AG09309 (cell line): ENCODE measurements at places on chromosomes 11 and 22.
A peak's percentile ranks its signal among the peaks of the same experiment; 100 is the strongest.

DNA sequence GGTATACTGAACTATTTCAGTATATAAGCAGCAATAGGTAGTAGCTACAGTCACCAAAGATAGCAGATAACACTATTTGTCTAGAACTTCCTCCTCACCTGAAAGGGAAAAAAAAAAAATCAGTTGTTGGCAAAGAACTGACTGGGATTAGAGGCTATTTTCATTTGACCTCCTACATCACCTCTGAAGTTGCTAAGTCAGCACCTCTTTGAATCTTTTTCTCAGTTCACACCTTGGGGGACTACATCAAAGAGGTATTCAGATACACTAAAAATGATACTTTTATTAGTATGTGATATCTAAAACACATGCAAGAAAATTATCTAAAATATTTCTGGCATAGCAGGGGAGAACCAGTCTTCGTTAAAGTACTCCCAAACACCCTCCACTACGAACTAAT is 16.2 kb downstream of the MSANTD2 start:
- no peak for DNase-seq

- no peak for DNase-seq
Measured at GRCh38 chr11:93169950-93170561, 27.7 kb downstream of the SLC36A4 start.

GRCh38 chr11:774873-775592 is 2.3 kb downstream of the GATD1 start:
- DNase-seq, result no peak

DNA sequence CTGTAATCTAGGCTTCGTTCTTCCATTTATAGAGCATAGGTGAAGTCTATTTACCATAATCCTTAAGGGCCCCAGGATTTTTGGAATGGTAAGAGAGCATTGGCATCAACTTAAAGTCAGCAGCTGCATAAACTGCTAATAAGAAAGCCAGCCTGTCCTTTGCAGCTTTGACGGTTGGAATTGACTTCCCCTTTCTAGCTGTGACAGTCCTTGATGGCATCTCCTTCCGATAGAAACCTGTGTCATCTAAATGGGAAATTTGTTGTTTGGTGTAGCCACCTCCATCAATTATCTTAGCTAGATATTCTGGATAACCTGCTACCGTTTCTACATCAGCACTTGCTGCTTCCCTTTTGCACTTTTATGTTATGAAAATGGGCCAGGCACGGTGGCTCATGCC is 58.0 kb upstream of the GLYATL1B start:
- DNase-seq, result no peak

- DNase-seq, result no peak
Measured at GRCh38 chr11:67649634-67650510, 658 bp downstream of the ACY3 start.

DNA sequence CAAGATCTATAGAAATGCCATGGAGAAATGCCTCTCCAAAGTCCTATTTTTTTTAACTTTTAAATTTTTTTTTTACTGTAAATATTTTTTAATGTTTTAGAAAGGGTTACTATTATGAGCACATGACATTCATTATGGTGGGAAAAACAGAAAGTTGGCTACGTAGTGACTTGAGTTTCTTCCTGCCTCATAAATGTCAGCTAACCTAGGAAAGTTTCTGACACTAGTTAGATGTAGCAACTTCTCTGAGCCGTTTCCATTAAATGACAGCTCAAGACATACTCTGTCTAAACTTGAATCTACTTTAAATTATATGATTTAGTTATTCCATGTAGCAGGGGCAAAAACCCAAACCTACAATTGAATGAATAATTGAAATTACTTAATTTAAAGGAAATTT is 18.4 kb upstream of the CTSC start:
- no peak for DNase-seq

- no peak for DNase-seq
Measured at GRCh38 chr11:75402002-75402773, 2.9 kb downstream of the RPS3 start.

DNA sequence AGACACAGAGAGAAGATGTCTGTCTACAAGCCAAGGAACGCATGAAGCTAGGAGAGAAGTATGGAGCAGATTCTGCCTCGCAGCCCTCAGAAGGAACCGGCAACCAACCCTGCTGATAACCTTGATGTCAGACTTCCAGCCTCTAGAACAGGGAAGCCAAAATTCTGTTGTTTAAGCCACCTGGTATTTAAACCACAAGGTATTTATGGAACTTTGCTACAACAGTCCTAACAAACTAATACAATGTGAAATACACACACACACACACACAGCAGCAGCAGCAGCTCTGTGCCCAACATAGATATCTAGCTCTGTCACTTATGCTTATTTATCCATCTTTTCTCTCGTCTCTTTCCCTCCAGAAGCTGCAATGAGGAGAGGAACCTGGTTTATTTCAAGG is 400.0 kb downstream of the ETS1 start:
- no peak for DNase-seq

DNA sequence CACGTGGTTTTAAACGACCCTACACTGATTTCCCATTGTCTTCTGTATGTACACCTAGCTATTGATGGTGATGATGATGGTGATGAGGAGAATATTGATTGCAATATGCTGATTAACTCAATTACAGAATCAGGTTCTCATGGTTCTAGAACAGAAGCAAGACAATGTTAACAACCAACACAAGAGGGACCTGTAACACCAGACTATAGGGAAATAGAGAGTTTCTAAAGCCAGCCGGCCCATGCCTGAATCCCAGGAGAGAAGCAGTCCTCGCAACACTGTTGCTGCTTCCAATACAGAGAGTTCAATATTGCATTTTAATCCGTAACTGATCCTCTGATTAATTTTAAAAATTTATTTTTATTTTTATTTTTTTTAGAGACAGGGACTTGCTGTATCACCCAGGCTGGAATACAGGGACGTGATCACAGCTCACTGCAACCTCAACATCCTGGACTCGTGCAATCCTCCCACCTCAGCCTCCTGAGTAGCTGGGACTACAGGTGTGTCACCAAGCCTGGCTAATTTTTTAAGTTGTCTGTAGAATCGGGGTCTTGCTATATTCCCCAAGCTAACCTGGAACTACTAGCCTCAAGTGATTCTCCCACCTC is 22.2 kb upstream of the UBASH3B start:
- DNase-seq, result no peak

GRCh38 chr11:25535467-25536272 is 796.3 kb upstream of the ANO3 start:
- no peak for DNase-seq

GRCh38 chr22:19143967-19144400 is 467 bp downstream of the ESS2 start:
- DNase-seq, result no peak

GRCh38 chr22:46233231-46233630 is 16.9 kb downstream of the CDPF1 start:
- DNase-seq, result no peak

DNA sequence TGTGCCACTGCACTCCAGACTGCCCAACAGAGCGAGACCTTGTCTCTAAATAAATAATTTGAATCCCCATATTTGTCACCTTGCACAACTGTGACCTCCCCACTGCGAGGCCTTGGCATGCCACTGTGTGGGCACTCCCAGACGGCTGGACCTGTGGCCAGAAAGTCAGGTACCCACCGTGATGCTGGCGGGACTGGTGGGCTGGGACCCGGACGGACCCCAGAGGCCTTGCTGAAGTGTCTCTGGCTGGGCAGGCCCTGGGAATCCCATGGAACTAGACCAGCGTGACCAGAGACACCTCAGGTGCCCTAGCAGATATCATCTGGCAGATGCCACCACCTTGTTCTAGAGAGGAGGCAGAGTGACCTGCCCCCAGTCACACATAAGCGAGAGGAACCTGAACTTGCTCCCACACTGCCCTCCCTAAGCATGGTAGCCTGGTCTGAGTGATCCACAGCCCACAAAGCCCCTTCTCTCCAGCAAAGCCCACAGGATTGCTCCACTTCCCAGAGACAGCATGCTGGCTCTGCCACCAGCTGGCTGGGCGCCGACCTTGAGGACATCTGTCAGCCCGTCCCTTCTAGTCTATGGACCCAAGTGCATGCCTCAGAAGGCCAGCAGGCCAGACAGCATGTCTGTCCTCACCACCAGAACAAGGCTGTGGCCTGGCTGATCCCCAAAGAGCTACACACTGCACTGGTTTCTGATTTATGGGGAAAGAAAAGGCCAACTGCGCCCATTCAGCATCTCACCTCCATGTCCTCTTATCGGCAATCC is 9.5 kb downstream of the MACROD1 start:
- DNase-seq, result no peak

GRCh38 chr11:44854086-44854485 is 96.6 kb downstream of the TP53I11 start:
- DNase-seq, result no peak

DNA sequence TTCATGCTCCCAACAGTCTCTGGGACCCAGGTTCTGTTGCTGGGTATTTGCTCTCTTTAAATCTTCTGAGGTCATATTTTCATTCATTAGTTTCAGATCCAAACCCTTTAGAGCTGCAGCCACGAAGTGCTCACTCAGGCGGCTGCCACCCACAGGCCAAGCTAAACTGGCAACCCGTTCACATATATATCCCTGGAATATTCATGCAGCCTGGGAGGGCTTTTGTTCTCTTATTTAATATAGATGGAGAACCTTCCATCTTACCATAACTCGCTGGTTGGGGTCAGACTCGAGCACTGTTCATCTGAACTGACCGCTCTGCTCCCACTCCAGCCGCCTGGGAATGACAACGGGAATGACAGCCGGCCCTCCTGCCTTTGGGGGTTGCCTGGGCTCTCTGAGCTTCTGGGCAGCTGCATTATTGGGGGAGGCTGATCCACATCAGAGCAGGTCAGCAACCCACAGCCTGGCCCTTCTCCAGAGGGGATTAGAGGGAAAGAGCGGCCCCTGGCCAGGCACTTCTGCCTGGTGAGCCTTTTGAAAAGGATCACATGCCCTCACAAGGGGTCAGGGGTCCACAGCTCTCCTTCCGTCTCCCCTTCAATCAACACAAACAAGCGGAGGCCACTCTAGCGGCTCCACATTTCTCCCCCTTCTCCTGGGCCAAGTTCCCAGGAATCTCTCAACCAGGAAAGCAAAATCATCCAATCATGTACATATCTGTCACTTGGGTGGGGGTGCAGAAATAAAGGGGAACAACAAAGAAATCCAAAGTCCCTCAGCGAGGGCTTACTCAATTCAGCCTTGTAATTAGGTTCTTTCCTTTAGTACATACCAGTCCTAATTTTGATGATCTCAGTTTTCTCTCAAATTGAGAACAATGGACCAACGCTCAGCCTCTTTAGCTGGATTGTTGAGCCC is 11.8 kb downstream of the TMEM184B start:
- DNase-seq, result no peak

DNA sequence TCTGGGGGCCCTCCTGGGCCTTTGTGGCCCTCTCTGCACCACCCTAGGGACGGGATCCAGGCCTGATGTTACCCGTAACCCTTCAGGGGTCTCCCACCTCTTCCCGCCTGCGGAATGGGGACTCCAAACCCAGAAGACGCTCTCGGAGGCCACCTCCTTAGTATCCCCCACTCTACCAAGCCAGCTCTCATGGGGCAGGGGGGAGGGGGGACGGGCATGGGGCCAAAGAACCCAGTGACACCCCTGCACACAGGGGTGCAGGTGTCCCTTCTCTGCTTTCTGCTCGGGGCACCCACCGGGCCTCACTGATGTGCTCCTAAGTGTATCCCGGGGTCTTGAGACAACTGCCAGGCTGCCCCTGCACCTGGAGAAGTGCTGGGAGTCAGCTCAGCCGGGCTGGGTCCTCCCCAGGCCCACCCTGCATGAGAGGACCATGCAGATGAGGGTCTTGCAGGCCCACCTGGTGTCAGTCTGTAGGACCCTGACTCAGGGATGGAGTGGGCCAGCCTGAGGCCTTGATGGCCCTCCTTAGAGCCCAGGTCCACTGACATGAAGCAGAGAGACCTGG is 176.9 kb downstream of the IGLL1 start:
- DNase-seq, result no peak

- no peak for DNase-seq
Measured at GRCh38 chr11:130765951-130766649, 150.2 kb downstream of the SNX19 start.

GRCh38 chr22:22166941-22167713 is 77.5 kb upstream of the VPREB1 start:
- DNase-seq, result no peak

GRCh38 chr11:43756575-43756974 is 76.0 kb downstream of the HSD17B12 start:
- DNase-seq, result no peak

DNA sequence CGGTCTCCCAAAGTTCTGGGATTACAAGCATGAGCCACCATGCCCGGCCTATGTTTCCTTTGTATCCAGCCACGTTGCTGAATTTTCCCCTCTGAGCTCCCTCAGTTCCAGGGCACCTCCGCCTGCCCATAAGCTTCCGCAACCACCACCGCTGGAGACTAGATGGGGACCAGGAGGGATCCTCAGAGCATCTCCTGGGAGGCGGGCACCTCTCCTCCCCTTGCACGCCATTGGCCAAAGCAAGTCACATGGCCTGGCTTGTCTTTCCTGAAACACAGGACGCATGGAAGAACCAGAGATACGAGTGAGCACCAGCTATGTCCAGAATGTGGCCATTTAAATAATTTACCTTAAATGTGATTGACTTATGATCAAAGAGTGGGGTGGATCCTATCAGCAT is 388.3 kb downstream of the BRD1 start:
- no peak for DNase-seq

GRCh38 chr11:56886455-56886854 is 102.3 kb upstream of the OR5AK2 start:
- no peak for DNase-seq

- no peak for DNase-seq
Measured at GRCh38 chr11:69476509-69476961, 4.9 kb upstream of the LINC01488 start.

GRCh38 chr11:67279589-67280340 is 9.3 kb upstream of the ANKRD13D start:
- no peak for DNase-seq

DNA sequence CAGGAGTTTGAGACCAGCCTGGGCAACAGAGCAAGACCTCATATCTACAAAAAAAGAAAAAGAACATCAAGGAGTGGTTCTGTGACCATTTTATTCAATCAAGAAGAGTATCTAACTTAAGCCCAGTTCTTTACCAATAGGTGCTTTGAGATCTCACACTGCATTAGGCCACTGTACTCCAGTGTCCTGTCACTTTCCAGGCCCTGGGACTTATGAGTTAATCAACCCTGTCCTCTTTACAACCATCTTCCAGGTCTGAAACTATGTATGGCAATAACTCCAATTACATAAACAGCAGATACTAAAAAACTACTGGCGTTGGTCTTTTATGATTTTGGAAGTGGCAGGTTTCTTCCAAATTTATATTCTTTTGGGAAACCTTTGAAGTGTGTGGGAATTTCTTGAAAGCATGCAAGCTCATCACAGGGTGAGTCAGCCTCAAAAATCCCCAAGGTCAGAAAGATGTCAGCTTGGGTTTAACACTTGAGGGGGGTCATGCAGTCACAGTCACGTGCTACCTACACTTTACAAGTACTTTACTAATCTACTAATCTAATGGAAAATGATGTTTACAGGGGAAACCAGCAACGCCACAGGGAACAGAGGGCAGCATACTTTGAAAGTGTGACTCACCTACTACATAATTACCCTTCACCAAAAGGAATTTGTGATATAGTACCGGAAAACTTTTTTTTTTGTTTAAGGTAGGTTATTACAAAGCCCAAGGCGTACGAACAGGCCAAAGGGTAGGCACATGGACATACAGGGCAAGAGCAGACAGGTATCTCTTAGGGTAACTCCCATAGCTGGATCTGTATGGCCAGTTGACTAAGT is 15.6 kb downstream of the PISD start:
- DNase-seq, result peak; percentile 99
